Posterior vena cava (tissue), 2 donors: ENCODE measurements at places on chromosomes 2 and 18. TPM values are rescaled to one million over a fixed set of nuclear protein-coding genes. Genes with fewer than 3 reads are reported as not detected.

GRCh38 chr2:174436351-174436750 lies 40.8 kb downstream of the SCRN3 start:
- DNase-seq: no peak

DNA sequence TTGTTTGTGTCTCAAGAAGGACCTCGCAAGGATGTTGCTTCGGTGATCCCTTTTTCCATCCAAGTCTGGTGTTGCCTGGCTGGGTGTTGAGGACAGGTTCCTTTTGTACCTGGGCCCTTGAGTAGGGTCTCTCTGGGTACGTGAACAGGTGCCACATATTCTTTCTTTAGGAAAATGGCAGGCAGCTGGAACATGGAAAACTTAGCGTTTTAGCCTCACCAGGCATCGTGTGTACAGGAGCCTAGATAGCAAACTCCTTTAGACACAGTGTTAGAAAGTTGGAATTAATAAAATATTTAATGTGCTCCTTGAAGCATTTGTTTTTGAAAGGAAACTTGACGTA lies 54.3 kb upstream of the RBM44 start:
- DNase-seq: no peak

DNA sequence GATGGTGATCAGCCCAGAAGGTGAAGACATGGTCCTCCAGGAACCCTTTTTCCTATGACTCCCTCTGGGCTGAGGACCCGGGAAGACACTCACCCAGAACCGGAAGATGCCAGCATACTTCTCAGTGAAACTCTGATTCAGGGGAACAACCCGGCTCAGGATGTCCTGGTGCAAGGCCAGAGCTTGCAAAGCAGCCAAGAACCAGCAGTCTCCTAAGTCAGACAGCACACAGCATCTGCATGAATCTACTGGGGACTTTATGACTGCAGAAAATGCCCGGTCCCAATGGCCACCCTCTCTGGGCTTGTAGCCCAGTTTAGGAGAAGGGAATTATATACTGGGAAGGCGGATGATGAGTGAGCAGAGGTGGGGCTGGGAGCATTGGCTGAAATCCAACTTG lies 15.3 kb downstream of the CAPN14 start:
- no peak for DNase-seq

GRCh38 chr2:146544701-146545100 lies 1300.1 kb upstream of the ACVR2A start:
- DNase-seq: no peak

DNA sequence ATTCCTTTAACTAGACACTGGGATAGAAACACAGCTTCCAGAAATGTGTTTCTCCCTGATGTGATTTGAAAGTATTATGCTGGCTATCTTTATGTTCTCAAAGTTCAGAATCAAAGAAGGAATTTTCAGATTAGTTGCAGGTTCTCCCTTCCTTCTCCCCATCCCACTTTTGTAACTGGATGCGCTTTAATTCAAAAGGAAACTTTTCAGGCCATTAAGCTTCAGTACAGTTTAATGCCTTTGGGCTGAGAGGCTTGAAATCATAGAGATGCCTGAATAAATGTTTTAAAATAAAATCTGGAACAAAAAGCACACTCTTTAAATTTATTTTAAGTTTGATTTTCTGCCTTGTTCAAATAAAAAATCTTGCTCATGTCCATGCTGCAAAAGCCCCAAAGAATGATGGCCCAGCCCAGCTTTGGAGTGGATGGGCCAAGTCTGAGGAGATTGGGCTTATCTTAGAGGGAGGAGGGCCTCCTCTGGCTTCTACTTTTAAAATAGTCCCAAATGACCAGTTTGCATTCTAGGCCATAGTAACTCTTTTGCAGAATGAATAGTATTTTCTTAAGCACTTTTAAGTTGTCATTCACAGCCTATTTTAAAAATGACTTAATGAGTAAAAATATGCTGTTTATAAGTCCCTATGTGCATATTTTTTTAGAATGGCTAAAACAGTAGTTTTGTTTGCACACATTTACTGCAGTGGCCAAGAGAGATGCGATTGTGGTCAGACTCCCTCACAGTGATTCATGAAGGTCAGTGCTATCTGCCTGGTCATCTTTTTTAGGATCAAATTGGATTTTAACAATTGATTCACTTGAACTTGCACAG lies 129.2 kb downstream of the MTX2 start:
- no peak for DNase-seq

- no peak for DNase-seq
These were observed 408.6 kb upstream of the FANCL start for GRCh38 chr2:58649756-58650155.

GRCh38 chr2:104856086-104856972 lies 2.4 kb downstream of the POU3F3 start:
- DNase-seq: no peak

- no peak for DNase-seq
These were observed 209.3 kb upstream of the SOX11 start for GRCh38 chr2:5482929-5483331.

DNA sequence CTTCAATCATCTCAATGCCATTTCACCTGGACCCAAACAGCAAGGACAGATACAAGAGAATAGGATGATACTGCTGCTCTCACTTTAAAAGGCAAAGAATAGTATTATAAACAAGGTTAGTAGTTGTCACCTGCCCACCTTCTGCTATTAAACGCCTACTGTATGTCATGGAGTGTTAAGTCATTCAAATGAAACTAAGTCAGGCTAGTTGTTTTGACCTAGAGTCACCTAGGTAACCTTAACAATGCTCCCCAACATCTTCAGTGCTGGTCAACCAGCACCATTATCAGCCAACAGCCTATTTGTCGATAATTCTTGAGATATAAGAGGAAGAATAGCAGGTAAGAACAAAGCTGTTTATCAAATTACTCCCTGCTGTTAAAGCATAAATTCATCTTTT lies 39.2 kb downstream of the TRIP12 start:
- no peak for DNase-seq

- no peak for DNase-seq
These were observed 79.0 kb downstream of the EDAR start for GRCh38 chr2:108910011-108910431.

GRCh38 chr2:2575181-2575577 lies 244.1 kb upstream of the MYT1L start:
- no peak for DNase-seq

- DNase-seq: no peak
These were observed 89.1 kb upstream of the KLF7 start for GRCh38 chr2:207254591-207255464.

DNA sequence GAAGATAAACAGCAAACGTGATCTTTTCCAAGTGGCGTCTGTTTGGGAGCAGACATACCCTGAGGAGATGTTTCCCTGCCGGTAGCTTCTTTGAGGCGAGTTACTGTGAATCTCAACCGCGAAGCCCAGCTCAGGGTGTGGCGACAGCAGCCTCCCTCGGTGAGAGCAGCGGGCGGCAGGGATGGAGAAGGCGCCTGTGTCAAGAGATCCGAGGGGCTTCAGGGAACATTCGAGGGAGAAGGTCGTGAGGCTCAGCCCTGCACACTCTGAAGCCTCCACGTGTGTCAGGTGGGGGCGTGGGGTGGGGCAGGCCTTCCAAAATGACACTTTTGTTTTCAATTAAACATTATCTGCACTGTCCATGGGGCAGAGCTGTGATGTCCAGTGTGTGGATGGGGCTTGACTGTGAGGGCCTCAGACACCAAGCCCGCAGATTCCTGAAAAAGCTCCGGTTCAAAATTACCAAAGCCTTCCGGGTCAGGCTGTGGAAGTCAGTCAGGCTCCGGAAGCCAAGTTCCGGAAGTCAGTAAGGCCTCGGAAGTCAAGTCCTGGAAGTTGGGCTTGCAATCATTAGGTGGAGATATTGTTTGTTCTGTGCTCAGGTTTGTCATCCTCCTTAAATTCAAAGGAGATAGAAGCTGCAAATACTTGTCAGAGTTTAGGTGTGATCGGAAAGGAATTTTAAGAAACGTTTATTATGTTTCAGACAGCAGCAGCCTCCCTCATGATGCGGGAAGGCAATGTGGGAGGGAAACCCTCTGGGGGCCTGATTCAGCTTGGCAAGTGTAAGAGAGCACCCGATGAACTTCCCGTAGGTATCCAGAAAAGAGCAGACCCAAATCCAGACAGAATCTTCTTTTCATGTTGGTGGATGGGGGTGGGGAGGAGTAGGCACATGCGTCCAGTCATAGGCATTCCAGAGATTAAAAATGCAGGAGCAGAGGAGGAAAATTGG lies 20.7 kb downstream of the SMIM21 start:
- DNase-seq: no peak

DNA sequence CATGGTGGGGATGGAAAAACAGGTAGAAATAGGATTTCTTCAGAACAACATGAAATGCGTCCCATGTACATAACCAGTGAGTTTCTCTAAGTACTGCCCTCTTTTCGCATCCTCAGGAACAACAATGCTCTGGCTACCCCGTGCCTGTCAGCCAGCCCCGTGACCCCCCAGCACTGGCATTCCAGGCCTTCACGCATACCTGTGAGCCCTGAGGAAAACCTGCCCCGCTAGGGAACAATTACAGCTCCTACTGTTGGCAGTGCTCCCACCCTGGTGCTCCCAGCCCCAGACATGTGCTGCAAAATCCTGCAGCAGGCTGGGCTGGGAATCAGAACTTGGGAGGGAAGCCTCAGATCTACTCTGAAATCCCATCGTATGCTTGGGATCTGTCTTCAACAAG lies 9.1 kb downstream of the SMAD7 start:
- DNase-seq: no peak

- DNase-seq: no peak
These were observed 109.8 kb upstream of the LTBP1 start for GRCh38 chr2:32836933-32837332.

DNA sequence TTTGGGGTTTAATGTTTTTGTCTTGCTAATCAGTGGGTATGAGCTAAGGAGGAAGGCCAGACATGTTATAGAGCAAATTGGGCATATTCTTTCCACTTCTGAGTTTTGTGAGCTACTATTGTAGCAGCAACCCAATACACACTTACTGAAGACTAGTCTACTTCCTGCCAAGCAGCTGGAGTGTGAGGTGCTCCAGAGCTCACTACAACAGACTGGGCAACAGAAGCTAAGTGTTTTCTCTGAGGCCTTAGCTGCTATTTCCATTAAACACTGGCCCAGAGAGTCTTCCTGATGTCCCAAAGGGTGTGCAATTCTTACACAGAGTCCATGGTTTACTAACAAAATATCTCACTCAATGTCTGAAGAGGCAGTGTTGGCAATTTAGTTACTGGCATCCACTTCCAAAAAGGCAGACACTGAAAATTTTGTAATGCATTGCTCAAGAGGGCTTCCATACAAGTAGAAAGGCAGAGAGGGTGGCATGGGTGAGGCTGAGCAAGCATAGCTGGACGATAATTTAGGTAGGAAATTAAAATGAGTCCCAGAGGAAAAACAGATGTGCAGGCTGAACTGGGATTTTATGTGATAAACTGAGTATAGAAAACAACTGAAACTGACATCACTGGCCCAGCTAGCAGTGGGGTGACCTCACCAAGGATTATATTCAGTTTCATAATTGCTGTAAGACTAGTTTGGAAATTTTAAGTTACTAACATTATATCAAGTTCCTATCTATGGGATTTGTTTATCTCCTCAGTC lies 68.6 kb downstream of the ZC3H6 start:
- no peak for DNase-seq

DNA sequence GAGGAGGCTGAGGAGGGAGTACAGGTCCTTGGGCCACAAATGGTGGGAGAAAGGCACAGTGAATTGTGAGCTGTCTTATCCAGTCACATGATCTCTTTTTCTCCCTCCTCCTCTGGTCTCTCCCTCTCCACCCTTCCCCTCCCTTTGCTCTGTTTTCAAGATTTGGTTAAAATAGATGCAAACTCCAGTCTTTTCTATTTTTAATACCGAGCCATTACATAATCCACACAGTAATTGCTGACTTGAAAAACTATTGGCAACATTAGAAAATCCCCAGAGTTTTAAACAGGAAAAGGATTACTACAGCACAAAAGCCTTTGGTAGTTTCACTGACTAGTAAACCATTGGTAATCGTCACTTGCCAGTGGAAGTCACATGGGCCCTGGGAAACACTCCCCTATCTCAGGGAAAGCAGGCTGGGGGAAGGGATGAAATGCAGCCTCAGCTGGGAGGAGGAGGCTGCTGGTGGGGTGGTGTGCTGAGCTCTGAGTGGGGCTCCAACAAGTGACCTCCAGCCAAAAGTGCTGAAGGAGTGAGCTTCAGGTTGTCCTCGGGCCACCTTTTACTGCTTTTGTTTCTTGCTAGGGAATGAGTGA lies 57.4 kb upstream of the PCBP1 start:
- DNase-seq: peak; percentile 88

DNA sequence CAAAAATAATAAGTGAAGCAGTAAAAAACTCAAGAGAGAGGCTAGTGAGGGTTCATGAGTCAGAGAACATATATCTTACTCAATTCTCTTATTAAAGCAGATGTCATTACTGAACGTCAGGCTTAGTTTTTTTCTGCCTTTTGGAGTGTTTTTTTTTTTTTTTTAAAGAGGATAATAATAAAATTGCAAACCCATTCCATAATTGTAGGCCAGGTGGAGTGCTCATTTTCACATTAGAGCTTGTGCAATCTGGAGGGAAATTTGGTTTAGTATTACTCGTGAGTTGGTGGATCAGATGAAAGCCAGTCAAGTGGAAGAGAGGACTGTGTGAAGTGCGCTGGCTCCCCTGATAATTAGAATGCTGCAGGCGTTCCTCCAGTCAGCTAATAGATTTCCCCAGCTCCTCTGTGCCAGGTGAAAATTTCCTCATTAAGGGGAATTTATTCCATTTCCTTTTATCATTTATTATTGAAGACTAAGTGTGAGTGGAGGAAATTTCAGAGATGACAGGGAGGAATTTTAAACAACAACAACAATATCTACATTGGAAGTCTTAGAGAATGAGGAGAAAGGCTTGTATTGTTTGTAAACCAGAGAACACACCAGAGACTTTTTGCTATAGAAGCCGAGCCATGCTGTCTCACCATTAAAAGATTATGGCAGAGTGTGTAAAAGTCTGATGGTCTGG lies 74.6 kb downstream of the CPS1 start:
- DNase-seq: no peak

DNA sequence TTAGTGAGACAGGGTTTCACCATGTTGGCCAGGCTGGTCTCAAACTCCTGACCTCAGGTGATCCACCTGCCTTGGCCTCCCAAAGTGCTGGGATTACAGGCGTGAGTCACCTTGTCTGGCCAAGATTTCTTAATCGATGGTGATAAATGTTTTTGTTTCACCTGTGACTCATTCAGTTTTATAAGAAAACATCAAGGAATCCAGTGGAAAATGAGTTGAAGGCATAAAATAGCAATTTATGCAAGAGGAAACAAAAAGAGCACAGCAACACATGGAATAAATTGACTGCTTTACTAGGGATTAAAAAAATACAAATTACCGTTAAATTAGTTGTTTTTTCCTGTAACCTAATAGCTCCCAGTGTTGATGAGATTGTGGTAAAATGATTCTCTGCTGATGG lies 80.2 kb downstream of the CDK15 start:
- no peak for DNase-seq

KCNG2 gene
- total RNA-seq: 0.38 TPM

CIB4 gene
- not detected for total RNA-seq

ALPG gene
- total RNA-seq: not detected

SCN3A gene
- 5.1 TPM for total RNA-seq

RGPD3 gene
- not detected for total RNA-seq

GPR55 gene
- 0.19 TPM for total RNA-seq

POTEC gene
- not detected for total RNA-seq

SIX3 gene
- not detected for total RNA-seq

DYNAP gene
- total RNA-seq: not detected

ALKAL2 gene
- 63.8 TPM for total RNA-seq

POTEJ gene
- total RNA-seq: not detected

AKAIN1 gene
- total RNA-seq: not detected
